CD4-positive, alpha-beta memory T cell (primary cell): ENCODE measurements at places on chromosomes 12 and 14.

GRCh38 chr14:67068251-67068650 lies 121.0 kb upstream of the GARIN2 start:
- no peak for DNase-seq

DNA sequence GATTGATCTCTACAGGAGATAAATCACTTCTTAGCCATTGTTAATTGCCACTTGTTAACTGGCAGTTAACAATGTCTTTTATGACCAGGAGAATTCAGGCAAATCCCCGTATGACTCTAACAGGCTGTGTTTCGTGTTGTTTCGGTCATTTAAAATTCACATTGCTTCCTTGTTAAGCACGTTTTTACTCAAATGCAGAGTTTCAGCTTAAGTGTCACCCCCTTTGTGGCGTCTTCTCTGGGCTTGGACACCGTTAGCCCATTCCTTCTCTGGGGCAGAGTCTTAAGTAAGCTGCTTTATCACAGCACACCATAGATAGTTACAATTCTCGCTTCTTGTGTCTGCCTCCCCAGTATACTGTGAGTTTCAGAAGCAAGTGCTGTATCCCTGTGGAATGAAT lies 205.4 kb downstream of the EPS8 start:
- no peak for DNase-seq

- DNase-seq: no peak
Measured at GRCh38 chr12:111122458-111122878, 202.1 kb upstream of the MYL2 start.

- peak; percentile 30 for DNase-seq
Measured at GRCh38 chr14:51873221-51873893, 12.9 kb downstream of the GNG2 start.

- no peak for DNase-seq
Measured at GRCh38 chr12:6430124-6430989, 14.4 kb upstream of the CD27 start.

DNA sequence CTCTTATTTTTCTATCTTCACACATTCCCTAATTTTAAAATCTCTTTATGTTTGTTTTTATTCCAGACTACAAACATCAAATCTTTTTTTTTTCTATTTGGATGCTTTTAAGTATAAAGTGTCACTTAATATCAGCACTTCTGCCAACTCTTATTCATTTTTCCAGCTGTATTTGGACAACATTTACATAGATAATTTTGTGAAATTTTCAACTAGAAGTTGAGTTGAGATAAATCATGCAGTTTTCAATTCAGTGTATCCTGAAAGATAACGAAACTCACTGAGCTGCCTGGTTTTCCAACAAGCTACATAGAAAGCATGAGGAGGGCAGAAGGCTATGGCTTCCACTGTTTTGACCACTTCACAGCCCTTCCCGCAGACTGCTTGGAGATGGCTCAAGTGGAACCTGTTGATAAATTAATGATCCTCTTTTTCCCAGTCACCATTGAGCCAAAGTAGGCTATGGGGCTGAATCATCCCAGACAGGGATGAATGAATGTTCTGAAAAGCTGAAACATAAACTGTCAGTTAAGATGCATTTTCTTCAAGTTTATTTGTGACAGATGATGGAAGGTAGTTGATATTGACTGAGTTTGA lies 213.9 kb downstream of the RAD51B start:
- no peak for DNase-seq

GRCh38 chr12:130482448-130482847 lies 144.8 kb downstream of the PIWIL1 start:
- DNase-seq: no peak
